ENCODE measurements at places on chromosomes 4 and X.

GRCh38 chr4:174828845-174829701, at the start of gene GLRA3:
Gene GLRA3 (minus strand): TSS chr4:174829247. CDS start chr4:174828811, 436 bp downstream.
- peak; percentile 0 for DNase-seq

- DNase-seq, result no peak
Measured at GRCh38 chr4:37825968-37826294, 555 bp upstream of the PGM2 start.

DNA sequence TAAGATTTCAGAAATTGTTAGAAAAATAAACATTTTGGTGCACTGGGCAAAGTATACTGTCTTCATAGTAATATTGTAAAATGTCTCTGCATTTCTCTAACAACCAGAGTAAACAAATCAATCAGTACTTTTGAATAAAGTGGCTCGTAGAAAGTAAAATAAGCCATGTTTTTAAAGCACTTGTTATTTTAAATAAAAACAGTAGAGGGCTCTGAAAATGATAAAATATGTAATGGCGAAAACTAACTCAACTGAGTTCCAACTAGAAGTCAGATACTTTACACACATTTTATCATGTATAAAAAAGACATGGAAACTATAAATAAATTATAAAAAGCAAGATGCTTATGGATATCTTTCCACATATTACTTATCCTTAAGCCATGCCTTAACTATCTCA, 1134.4 kb downstream of the PDHA2 start:
- DNase-seq, result no peak

GRCh38 chr4:6343939-6344408, 74.3 kb downstream of the WFS1 start:
- no peak for DNase-seq

- DNase-seq, result no peak
Measured at GRCh38 chr4:157996061-157997028, 176.5 kb downstream of the GASK1B start.

DNA sequence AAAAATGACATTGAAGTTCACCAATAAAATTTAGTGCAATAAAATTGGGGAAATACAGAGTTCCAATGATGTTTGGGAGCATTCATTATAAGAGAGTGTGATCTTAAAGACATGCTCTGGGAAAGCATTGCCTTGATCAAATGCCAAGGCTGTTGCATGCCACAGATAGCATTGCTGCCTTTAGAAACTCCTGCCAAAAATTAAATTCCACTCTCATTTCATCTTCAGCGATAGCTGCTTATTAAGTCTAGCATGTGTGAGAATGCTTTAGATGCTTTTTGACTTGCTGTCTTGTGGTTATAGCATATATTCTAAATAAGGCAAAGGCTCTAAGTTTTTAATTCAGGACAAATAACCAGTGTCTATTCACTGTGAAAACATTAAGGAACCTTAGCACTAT, 49.3 kb downstream of the NPNT start:
- DNase-seq, result no peak

All from DMS79 treated with DMSO at 0.1 percent for 48 hours (cell line).